ENCODE measurements at places on chromosomes 5 and 9. TPM values are rescaled to one million over a fixed set of nuclear protein-coding genes. Genes with fewer than 3 reads are reported as not detected.

Gene BHMT2
- not detected for total RNA-seq

Gene RAB3C
- not detected for total RNA-seq

Gene SLC46A2
- not detected for total RNA-seq

Gene OR1Q1
- total RNA-seq, result not detected

Gene LEAP2
- 0.86 TPM for total RNA-seq

Gene GABRB2
- total RNA-seq, result not detected

Gene SPATA31A3
- total RNA-seq, result not detected

Gene PCDHGA4
- 0.08 TPM for total RNA-seq
